ENCODE measurements at places on chromosomes 3 and 15.

GRCh38 chr15:73560501-73561117 is 72.6 kb downstream of the NPTN start:
- peak; percentile 44 for DNase-seq

DNA sequence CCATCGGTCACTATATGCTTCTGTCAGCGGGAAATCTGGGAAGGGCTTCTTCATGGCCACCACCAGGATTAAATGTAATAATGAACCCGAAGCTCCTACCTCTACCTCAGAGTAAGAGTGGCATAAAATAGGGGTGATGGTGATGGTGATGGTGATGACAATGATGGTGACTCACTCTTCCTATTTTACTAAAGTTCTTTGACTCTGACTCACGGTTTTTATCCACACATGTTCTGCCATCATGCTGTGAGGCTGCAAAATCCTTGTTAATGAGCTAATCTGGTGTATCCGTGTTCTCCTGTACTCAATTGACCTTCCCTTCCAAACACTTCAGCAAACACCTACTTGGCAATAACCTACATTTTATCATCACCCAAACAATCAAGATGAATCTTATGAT is 18.3 kb upstream of the FOXP1 start:
- no peak for DNase-seq

DNA sequence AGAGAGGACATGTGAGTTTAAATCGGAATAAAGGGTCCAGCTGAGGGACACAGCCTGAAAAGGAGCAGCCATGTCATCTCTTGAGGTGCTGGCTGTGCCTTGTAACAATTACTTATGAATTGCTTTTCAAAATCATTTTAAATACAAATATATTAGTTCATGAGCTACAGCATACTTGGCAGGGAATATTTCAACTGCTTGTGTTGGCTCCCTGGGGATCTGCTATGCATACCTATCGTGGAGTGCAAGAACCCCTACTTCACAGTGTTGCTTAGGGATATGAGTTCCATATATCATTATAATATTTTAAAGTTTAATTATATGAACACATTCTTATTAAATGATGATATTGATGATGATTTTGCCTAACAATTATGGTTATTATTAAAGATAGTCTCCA is 19.1 kb upstream of the P2RY14 start:
- DNase-seq: no peak

- DNase-seq: no peak
Observed at GRCh38 chr3:176041185-176041584, 1156.1 kb downstream of the TBL1XR1 start.

GRCh38 chr3:173892547-173892946 is 495.0 kb downstream of the NLGN1 start:
- peak; percentile 31 for DNase-seq

- DNase-seq: no peak
Observed at GRCh38 chr3:133130168-133130567, 92.0 kb downstream of the TMEM108 start.

DNA sequence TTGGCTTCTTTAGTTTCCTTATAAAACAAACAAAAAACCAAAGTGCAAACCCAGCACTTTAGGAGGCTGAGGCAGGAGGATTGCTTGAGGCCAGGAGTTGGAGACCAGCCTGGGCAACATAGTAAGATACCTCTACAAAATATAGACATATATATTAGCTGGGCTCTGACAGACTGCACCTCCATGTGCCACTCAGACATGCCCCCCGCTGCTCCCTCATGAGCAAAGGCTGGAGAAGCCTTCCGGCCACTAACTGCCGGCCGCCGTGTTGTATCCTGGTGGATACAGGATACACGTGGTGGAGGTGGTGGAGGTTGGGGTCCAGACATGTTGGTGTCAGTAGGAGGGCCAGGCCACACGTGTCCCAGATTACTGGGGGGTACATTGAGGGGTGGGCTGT is 29.4 kb upstream of the CCR4 start:
- DNase-seq: no peak

- DNase-seq: no peak
Observed at GRCh38 chr3:78918361-78919020, 849.3 kb downstream of the ROBO1 start.

DNA sequence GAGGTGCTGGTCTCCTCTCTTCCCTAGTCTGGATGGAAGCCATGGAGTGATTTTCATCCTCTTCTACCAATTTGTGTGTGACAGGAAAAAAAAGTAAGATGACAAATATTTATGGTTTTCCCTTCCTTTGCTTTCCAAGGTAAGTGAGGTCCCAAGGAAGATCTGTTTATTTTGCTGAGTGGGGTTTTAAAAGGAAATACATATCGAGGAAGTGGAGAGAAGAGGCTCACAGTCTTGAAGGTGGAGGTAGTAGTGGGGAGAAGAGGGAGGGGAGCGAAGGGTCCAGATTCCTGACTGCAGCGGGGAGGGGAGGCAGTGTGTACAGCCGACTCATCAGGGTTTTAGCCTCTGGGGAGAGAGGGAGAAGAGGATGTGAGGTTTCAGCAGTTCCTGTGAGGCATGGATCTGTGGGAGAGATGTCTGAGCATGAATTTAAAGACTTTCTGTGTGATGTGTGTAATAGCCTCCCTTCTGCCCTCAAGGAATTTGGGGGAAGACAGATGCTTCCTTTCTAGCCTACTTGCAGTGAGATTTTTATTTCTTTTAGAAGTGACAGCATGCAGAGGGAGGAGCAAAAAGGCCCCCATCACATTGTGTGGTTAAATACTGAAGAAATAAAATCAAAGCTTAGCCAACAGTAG is 272.4 kb downstream of the THRB start:
- DNase-seq: no peak

GRCh38 chr3:10508619-10509260 is 3.4 kb upstream of the ATP2B2 start:
- DNase-seq: no peak

GRCh38 chr3:171257251-171258203 is 202.7 kb downstream of the TNIK start:
- no peak for DNase-seq

GRCh38 chr3:41064526-41064925 is 134.8 kb upstream of the CTNNB1 start:
- no peak for DNase-seq

DNA sequence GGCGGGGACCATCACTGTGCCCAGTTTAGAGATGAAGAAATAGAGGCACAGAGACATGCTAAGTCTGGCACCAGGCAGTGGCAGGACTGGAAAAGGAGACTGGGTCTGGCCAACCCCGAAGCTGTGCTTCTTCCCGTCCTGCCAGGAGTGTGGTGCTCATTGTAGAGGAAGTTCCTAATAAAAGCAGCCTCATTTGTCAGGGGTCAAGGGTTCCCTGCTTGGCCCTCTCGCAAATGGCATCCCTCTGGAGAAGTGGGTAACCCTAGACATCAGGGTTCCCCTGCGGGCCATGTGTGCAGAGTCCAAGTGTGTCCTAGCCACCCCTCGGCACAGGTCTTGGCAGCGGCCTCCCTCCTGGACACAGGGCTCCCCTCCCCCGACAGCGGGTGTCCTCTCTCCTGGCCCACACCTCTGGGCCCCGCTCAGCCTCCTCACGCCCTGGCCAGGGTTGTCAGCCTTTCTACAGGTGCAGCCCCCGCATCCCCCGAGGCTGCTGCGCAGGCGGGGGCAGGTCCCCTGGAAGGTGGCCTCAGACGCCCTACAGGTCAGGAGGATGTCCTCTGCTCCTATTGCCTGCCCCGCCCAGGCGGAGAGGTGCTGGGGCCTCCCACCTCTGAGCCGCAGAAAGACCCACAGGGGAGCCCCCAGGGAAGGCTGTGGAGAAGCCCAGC is 61.8 kb upstream of the PRR20G start:
- DNase-seq: no peak

- no peak for DNase-seq
Observed at GRCh38 chr3:182294696-182295095, 498.6 kb upstream of the ATP11B start.

- no peak for DNase-seq
Observed at GRCh38 chr3:101709126-101709525, 15.3 kb upstream of the CEP97 start.

- DNase-seq: no peak
Observed at GRCh38 chr3:125025642-125026041, 30.2 kb downstream of the HEG1 start.

GRCh38 chr3:189902230-189903186 is 218.2 kb downstream of the P3H2 start:
- DNase-seq: no peak

DNA sequence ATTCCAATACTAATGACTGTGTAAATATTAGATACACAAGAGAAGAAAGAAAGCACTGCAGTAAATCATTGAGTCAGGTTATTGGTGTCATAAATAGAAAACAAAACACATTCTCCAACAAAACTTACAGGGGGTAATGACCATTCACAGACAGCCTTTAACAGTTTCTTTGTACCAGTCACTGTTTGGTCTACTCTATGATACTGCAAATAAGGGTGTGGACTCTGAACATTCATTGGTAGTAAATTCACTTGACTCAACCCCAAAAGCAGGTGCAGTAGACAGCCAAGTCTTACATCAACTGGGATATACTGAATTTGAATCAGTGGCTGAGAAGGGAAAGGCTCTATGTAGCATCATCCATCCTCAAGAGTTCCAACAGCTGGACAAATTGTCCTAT is 463.5 kb downstream of the FOXP1 start:
- DNase-seq: no peak

DNA sequence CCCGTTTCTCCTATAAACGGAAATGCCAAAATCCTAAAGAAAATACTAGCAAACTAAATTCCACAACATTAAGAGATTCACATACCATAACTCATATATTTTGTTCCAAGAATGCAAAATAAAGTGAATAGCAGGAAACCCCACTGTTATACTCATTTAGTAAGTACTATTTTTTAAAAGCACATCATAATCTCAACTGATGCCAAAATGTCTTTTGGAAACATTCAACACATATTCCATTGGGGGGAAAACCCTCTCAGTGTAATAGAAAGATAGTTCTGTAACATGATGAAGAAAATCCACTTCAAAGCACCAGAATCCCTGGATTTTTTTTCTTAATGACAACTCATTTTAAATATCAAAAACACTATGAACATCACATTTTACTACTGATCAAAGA is 93.0 kb upstream of the EIF1B start:
- no peak for DNase-seq

DNA sequence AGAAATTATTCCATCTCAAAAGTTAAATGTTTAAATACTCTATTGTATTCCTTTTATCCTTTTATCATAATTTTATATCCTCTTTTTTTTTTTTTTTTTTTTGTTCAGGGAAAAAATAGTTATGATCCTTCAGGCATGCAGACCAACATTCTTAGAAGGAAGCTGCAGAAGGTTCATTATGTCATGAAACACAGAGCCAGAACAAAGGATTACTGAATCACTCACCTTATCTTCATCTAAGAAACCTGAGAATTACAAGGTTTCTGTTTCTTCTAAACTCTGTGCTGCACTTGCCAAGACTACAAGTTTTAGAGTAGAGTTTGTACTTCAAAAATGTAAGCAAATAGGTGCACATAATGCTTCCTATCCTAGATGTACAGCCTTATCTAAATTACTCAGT is 3.3 kb downstream of the PLCH1 start:
- DNase-seq: no peak

- no peak for DNase-seq
Observed at GRCh38 chr3:69097407-69098086, 12.8 kb downstream of the ARL6IP5 start.

DNA sequence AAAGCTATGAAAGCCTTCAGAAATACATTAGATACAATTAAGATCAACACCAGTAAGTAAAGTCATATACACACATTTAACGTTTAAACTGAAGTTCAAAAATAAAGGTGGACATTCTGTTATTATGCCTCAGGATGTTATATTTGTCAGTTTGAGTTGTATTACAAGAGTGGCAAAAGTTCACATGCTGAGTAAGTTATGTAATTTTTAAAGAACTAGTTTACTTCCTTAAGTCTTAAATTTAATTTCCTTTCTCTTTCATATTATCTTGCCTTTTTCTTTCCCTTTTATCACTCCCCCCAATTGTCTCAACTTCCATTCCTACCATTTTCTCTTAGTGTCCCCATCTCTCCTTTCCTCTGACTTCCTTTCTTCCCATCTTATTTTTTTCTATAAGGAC is 4.9 kb upstream of the GPR87 start:
- no peak for DNase-seq

DNA sequence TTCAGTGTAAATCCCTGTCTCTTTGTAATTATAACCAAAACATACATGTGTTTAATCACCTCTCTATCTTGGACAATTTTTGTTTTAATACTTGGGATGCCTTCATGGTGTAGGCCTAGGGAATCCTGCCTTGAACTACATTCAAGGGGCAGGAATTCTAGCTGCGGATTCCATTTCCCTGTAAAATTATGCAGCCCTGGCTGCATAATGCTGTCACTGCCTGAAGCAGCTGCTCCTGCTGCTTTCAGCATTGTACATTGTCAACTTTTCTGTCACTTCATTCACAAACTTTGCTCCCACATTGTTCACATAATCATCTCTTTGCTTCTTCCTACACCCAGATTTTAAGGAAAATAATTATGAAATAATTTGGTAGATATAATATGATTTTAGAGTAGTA is 638.7 kb downstream of the RBMS3 start:
- no peak for DNase-seq

- no peak for DNase-seq
Observed at GRCh38 chr3:47669026-47669749, 90.5 kb upstream of the CSPG5 start.

- DNase-seq: no peak
Observed at GRCh38 chr3:170220871-170221270, 1.4 kb upstream of the PRKCI start.

- no peak for DNase-seq
Observed at GRCh38 chr3:137174514-137174913, 216.7 kb downstream of the IL20RB start.

DNA sequence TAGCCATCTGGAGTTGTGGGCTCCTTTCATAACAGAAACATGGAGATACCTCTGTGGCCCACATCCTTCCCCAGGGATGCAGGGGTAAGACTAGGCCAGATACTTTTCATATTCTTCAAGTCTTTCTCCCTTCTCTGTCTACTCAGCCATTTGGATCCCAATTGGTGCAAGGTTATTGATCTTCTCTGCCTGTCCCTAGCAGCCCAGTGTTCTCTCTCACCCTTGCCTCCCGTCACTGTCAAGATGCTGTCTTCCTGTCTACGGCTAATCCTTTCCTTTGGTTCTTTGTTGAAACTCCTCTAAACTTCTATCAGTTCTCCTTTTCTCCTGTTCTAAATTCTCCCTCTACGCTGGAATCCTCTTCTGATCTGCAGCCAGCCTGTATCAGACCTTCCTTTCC is 51.3 kb downstream of the SENP2 start:
- no peak for DNase-seq

- DNase-seq: no peak
Observed at GRCh38 chr3:6120786-6121185, 740.1 kb upstream of the GRM7 start.

- no peak for DNase-seq
Observed at GRCh38 chr3:46019707-46020106, 7.6 kb downstream of the XCR1 start.

GRCh38 chr3:107966276-107966675 is 124.6 kb downstream of the CD47 start:
- no peak for DNase-seq

DNA sequence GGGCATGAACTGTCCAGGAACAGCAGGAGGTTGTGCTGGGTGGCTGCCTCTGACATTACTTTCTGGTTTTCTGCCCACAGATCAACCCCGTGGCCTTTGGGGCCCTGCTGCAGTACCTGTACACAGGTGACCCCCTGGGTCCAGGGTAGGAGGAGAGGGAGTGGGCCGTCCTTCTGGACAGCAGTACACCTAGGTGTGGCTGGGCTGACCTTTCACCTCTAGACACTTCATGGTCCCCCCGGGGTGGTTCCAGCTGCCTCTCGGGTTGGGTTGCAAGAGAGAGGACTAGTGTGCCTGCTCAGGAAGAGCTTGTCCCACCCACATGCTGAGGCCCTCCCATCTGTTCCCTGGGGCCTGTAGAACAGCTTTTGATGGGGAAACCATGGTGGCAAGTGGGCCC is 3.7 kb downstream of the ABTB1 start:
- DNase-seq: no peak

Data from glomerular endothelial cell (primary cell).